ENCODE measurements at places on chromosomes 5 and 9. TPM values are rescaled to one million over a fixed set of nuclear protein-coding genes. Genes with fewer than 3 reads are reported as not detected.

DNA sequence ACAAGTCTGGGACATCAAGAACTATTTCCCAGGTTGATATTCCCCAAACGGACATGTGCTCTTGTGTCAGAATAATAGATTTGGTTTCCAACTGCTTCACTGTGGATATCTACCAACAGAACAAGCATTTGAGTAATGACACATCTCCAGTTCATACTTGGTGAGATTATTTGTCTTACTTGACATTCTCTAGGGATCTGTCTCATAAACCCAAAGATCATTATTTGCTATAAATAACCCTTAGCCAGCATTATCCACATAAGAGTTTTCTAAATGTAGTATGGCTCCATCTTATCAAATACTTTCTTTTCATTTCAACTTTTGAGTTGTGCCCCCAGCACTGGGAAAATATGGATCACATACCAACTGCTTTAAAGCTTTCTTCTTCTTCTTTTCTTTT lies 1063.9 kb upstream of the CDH18 start:
- no peak overlapping the region for H3K27ac ChIP-seq
- no peak for DNase-seq
- no peaks in the 10 kb centered on the region for H3K36me3 ChIP-seq
- no peaks in the 10 kb centered on the region for H3K27me3 ChIP-seq
- H3K4me1 ChIP-seq, result no peaks in the 10 kb centered on the region

GRCh38 chr5:89418407-89419085 lies 535.6 kb upstream of the MEF2C start:
- no peaks in the 10 kb centered on the region for H3K27me3 ChIP-seq
- no peaks in the 10 kb centered on the region for H3K36me3 ChIP-seq
- H3K4me3 ChIP-seq, result no peak overlapping the region
- no peak overlapping the region for H3K27ac ChIP-seq
- DNase-seq, result no peak

GRCh38 chr5:168407211-168407610 lies 79.1 kb upstream of the RARS1 start:
- no peak overlapping the region for H3K27ac ChIP-seq
- H3K36me3 ChIP-seq, result no peaks in the 10 kb centered on the region
- H3K4me1 ChIP-seq, result no peaks in the 10 kb centered on the region
- no peak for DNase-seq
- H3K4me3 ChIP-seq, result no peak overlapping the region

GRCh38 chr5:142324136-142324870 lies 518 bp downstream of the SPRY4 start:
- H3K36me3 ChIP-seq, result no peaks in the 10 kb centered on the region
- H3K27ac ChIP-seq, result peak overlapping the region; percentile 96
- no peaks in the 10 kb centered on the region for H3K27me3 ChIP-seq
- peak; percentile 70 for DNase-seq
- H3K4me3 ChIP-seq, result peak overlapping the region; percentile 47

- H3K4me1 ChIP-seq, result peaks cover 11% of the 10 kb centered on the region
- no peak overlapping the region for H3K4me3 ChIP-seq
- no peak overlapping the region for H3K27ac ChIP-seq
- H3K36me3 ChIP-seq, result no peaks in the 10 kb centered on the region
Measured at GRCh38 chr9:121721058-121721350, 69.6 kb downstream of the DAB2IP start.

DNA sequence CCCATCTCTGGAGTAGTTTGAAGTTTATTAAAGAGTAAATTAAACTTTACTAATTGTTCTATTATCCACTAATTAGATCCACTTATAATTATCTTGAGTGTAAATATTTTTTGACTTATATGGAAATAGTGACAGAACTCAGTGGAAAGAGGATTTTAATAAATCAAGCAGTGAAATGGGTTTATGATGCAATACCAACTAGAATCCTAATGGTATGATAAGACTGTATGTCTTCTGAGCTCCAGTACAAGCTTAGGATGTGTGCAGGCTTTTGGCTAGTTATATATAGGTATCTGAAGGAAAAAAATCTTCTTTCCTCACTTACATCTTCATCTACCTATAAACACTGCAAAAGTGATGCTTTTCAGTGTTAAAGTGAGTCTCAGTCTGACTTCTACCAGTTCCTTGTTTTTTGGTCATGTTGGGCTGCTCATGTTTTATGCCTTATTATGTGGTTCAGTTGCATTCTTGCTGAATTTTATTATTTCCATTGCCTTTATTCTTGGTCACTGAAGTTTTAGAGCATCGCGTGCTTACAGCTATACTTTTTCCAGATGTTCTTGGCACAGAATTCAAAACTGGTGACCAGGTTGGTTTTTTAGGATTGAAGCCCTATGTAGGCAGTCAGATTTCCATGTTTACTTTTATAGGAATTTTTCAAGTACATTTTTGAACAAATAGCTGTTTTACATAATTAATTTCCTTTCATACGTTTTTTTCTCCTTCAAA lies 30.5 kb downstream of the XRCC4 start:
- DNase-seq, result no peak
- no peak overlapping the region for H3K27ac ChIP-seq
- no peak overlapping the region for H3K4me3 ChIP-seq
- H3K4me1 ChIP-seq, result no peaks in the 10 kb centered on the region

- H3K27ac ChIP-seq, result no peak overlapping the region
- H3K4me3 ChIP-seq, result no peak overlapping the region
- H3K36me3 ChIP-seq, result no peaks in the 10 kb centered on the region
- H3K27me3 ChIP-seq, result no peaks in the 10 kb centered on the region
Measured at GRCh38 chr5:1905108-1905507, 22.4 kb upstream of the IRX4 start.

DNA sequence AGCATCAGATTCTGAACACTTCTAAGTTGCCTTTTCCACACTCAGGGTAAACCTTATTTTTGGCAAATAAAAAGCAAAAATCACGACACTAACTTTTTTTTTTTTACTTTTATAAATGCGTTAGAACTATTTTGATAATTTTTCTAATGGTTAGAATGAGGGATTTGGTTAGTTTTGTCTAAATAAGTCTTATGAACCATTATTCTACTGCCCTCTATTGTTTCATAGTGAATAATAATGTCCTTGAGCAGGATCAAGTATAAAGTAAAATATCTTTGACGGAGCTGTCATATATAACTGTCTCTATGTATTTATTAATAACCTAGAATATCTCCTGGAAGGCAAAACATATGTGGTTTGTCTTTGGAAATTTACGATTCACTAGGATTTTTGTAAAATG lies 631.8 kb downstream of the GABRG2 start:
- no peaks in the 10 kb centered on the region for H3K27me3 ChIP-seq
- no peak overlapping the region for H3K27ac ChIP-seq
- no peak overlapping the region for H3K4me3 ChIP-seq
- no peak for DNase-seq
- H3K36me3 ChIP-seq, result no peaks in the 10 kb centered on the region

DNA sequence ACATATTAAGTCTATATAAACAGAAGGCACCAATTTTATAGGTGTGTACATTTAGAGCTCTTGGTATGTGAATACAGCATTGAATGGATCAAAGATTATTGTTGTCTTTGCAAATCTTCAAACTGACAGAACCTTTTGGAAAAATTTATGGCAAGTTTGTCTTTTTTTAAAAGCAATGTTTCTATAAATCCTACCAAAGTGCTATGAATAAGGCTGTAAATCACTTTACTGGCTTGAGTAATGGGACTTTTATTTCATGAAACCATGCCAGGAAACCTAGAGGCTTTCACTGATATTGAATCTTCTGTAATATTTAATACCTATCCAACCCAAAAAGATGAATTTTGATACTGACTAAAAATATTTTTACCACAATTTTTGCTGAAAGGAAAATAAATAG lies 7.4 kb upstream of the DAPK1 start:
- H3K27me3 ChIP-seq, result peaks cover 3% of the 10 kb centered on the region
- no peaks in the 10 kb centered on the region for H3K4me1 ChIP-seq
- H3K4me3 ChIP-seq, result no peak overlapping the region
- no peak for DNase-seq
- H3K27ac ChIP-seq, result no peak overlapping the region

GRCh38 chr9:135117281-135117680 lies 29.8 kb downstream of the OLFM1 start:
- H3K36me3 ChIP-seq, result no peaks in the 10 kb centered on the region
- DNase-seq, result no peak
- no peaks in the 10 kb centered on the region for H3K4me1 ChIP-seq
- H3K27ac ChIP-seq, result no peak overlapping the region
- H3K27me3 ChIP-seq, result no peaks in the 10 kb centered on the region

- H3K36me3 ChIP-seq, result no peaks in the 10 kb centered on the region
- no peak overlapping the region for H3K27ac ChIP-seq
- DNase-seq, result no peak
- H3K27me3 ChIP-seq, result no peaks in the 10 kb centered on the region
Measured at GRCh38 chr9:112176524-112176923, 1.4 kb upstream of the SUSD1 start.

GRCh38 chr9:6692881-6693361 lies 47.4 kb upstream of the GLDC start:
- H3K27me3 ChIP-seq, result no peaks in the 10 kb centered on the region
- H3K27ac ChIP-seq, result no peak overlapping the region
- DNase-seq, result peak; percentile 28
- H3K36me3 ChIP-seq, result no peaks in the 10 kb centered on the region

- no peaks in the 10 kb centered on the region for H3K4me1 ChIP-seq
- no peak overlapping the region for H3K27ac ChIP-seq
Measured at GRCh38 chr5:79193643-79194042, 42.3 kb upstream of the JMY start.

DNA sequence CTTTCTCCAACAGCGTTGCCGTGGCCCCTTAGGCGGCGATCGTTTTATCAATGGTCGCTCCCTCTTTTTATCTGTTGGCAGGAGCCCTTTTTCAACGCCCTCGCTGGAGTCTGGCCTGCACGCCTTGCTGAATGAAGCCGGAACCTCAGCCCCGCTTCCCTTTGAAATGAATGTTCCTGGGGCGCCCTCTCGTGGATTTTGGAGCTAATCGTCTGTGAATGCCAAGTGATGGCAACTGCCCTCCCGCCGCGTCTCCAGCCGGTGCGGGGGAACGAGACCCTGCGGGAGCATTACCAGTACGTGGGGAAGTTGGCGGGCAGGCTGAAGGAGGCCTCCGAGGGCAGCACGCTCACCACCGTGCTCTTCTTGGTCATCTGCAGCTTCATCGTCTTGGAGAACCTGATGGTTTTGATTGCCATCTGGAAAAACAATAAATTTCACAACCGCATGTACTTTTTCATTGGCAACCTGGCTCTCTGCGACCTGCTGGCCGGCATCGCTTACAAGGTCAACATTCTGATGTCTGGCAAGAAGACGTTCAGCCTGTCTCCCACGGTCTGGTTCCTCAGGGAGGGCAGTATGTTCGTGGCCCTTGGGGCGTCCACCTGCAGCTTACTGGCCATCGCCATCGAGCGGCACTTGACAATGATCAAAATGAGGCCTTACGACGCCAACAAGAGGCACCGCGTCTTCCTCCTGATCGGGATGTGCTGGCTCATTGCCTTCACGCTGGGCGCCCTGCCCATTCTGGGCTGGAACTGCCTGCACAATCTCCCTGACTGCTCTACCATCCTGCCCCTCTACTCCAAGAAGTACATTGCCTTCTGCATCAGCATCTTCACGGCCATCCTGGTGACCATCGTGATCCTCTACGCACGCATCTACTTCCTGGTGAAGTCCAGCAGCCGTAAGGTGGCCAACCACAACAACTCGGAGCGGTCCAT lies 10.0 kb downstream of the S1PR3 start:
- H3K27me3 ChIP-seq, result no peaks in the 10 kb centered on the region
- H3K4me3 ChIP-seq, result no peak overlapping the region
- peaks cover 5% of the 10 kb centered on the region for H3K4me1 ChIP-seq
- H3K36me3 ChIP-seq, result peaks cover under 1% of the 10 kb centered on the region
- DNase-seq, result peak; percentile 96

DNA sequence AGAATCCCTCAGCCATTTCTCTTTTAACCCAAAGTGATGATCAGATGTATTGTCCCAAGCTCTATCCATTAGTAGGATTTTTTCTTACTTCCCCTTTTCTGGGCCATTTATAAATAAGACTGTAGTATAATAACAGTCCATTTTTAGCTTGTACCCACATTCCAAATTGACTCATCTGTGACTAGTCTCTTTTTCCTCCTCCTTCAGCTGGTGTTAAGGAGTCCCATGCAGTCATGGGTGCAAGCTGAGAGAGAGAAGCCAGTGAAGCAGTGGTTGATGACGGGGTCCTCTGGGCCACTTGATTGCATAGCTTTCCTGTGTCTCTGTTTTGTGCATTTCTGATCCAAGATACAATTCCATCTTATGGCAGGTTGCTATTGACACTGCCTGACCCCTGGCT lies 476.0 kb upstream of the CD180 start:
- no peak overlapping the region for H3K27ac ChIP-seq
- DNase-seq, result no peak
- H3K4me3 ChIP-seq, result no peak overlapping the region
- H3K27me3 ChIP-seq, result no peaks in the 10 kb centered on the region
- H3K36me3 ChIP-seq, result no peaks in the 10 kb centered on the region

- H3K36me3 ChIP-seq, result no peaks in the 10 kb centered on the region
- no peak overlapping the region for H3K27ac ChIP-seq
- no peaks in the 10 kb centered on the region for H3K4me1 ChIP-seq
- H3K27me3 ChIP-seq, result no peaks in the 10 kb centered on the region
- DNase-seq, result no peak
Measured at GRCh38 chr5:75018805-75019587, 33.4 kb downstream of the GCNT4 start.

DNA sequence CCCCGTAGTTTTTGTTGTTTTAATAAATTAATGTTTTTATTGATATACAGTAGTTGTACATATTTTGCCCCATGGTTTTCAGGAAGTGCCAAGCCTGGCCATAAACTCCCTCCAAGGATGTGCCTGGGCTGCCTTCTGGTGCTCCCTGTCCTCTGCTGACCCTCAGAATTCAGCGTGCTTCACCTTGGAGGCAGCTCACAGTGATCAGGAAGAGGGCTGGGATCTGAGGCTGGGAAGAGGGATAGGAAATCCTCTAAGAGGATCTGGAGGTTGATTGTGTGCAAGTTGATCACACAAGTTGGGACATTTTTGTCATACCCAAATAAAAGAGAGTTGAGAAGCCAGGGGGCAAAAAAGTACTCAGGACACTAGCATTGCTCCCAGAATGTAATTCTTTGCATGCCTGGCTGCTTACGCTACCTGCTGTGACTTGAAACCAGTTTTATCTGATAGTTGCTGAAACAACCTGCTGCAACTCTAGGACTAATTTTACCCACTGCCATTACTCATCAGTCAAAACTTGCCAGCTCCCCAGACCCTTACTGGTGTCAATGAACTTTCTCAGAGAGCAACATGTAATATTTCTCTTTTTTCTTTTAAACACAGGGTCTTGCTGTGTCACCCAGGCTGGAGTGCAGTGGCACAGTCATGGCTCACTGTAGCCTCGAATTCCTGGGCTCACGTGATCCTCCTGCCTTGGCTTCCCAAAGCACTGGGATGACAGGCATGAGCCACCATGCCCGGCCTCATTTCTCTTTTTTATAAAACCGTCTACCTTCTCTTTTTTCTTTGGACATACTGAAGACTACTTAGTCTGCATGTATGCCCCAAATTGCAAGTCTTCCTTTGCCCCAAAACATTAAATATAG lies 29.0 kb downstream of the PDE6A start:
- no peak overlapping the region for H3K4me3 ChIP-seq
- no peaks in the 10 kb centered on the region for H3K36me3 ChIP-seq
- H3K27me3 ChIP-seq, result no peaks in the 10 kb centered on the region
- H3K27ac ChIP-seq, result no peak overlapping the region
- peaks cover 13% of the 10 kb centered on the region for H3K4me1 ChIP-seq

GRCh38 chr9:69130456-69131441 lies 43.3 kb upstream of the TJP2 start:
- H3K27me3 ChIP-seq, result no peaks in the 10 kb centered on the region
- peak; percentile 73 for DNase-seq
- peaks cover 14% of the 10 kb centered on the region for H3K4me1 ChIP-seq
- no peak overlapping the region for H3K27ac ChIP-seq
- H3K36me3 ChIP-seq, result no peaks in the 10 kb centered on the region
- peak overlapping the region; percentile 19 for H3K4me3 ChIP-seq

The ATG10 gene
- 8.9 TPM for total RNA-seq

The NTRK2 gene
- 0.98 TPM for total RNA-seq

The CER1 gene
- total RNA-seq, result not detected

The SLC6A7 gene
- total RNA-seq, result not detected

The STPG3 gene
- total RNA-seq, result not detected

Measured in adrenal gland (tissue), 19 donors.